Activated naive CD8-positive, alpha-beta T cell treated with anti-CD3 and anti-CD28 coated beads, Interleukin-2, amount 10 ng/mL, durations not matched to agents 7 days and 5 days (primary cell): ENCODE measurements at places on chromosomes 6 and 20. TPM values are rescaled to one million over a fixed set of nuclear protein-coding genes. Genes with fewer than 3 reads are reported as not detected.

Gene REM1
- not detected for total RNA-seq

DNA sequence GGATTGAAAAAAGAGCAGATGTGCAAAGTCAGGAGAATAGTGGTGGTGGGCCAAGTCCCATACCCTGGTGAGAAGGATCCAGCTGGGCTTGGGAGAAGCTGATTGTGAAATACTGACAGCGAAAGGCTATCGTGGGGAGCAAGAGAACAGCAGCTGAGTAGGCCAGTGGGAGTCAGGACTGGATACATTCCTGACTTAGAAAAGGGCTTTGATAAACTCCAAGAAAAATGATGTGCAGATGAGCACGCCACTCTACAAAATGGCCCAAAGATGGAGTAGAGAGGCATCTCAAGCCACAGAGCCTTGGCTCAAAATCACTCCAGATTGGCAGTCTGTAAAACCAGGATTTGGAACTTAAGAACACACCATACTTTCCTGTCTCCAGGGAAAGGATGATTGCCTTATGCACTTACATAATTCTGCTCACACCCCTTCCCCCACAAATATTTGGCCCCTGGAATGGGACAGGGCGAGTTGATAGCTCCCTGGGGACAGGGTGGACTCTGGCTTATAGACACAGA lies 578.7 kb downstream of the MAFB start:
- H3K27ac ChIP-seq = no peak overlapping the region
- H3K27me3 ChIP-seq = no peaks in the 10 kb centered on the region
- H3K4me1 ChIP-seq = no peaks in the 10 kb centered on the region
- H3K4me3 ChIP-seq = no peak overlapping the region
- no peaks in the 10 kb centered on the region for H3K36me3 ChIP-seq

DNA sequence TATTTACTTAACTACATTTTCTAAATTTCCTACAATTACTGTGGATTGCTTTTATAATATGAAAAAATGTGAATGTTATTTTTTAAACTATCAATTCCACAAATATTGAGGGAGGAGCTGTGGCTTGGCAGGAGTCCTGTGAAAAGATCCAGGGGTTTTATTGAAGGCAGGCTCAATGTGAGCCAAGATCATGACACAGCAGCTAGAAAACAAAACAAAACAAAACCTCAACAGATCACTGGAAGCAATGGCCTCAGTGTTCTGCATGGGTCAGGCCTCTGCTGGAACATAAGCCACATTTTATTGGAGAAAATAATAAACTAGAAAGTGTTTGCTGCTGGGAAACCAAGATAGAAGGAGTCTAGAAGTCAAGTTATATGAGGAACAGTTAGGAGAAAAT lies 19.4 kb upstream of the RCAN2 start:
- no peak overlapping the region for H3K4me3 ChIP-seq
- H3K4me1 ChIP-seq = no peaks in the 10 kb centered on the region
- peaks cover 4% of the 10 kb centered on the region for H3K27me3 ChIP-seq
- no peak for DNase-seq
- H3K36me3 ChIP-seq = no peaks in the 10 kb centered on the region

Gene DSP
- total RNA-seq = 0.17 TPM

Gene GPX5
- not detected for total RNA-seq

Gene FAM209B
- 1.8 TPM for total RNA-seq
